ENCODE measurements at places on chromosomes 11 and 22.

DNA sequence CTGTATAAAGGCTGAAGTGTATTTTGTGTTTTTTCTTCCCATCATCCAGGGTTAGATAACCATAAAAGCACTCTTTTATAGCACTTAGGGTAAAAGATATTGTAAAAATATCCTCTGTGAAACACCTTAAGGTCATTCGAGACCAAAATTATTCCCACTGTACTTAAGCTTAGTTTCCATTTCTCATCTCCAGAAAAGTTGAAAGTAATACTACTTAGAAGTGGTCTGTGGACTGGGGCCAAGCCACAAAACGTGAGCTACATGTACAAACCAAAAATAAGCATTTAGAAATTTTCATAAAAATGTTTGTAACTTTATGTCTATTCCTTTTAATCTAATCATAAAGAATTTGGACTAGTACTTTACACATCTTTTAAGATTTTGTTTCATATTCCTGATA, 142.0 kb upstream of the NTM start:
- DNase-seq: no peak

DNA sequence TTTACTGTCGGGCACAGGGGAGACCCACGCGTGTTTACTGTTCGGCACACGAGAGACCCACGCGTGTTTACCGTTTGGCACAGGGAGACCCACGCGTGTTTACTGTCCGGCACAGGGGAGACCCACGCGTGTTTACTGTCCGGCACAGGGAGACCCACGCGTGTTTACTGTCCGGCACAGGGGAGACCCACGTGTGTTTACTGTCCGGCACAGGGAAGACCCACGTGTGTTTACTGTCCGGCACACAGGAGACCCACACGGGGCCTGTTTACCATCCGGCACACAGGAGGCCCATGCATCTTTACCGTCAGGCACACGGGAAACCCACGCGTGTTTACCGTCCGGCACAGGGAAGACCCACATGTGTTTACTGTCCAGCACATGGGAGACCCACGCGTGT, 525.1 kb downstream of the BRD1 start:
- no peak for DNase-seq

DNA sequence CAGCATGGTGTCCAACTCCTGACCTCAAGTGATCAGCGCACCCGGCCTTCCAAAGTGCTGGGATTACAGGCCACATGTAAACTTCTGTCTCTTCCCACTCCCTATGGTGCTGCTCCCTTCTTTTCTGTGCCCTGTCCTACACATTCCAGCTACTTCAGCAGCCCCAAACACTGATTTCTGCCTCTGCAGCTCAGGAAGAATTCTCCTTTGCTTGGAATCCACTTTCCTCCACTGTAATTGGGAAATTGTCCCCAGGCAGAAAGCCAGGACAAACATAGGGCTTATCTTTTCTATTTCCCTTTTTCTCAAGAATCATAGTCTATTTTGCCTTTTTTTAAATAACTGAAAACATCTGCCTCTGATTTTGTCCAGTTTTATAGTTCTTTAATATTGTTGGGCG, 21.3 kb upstream of the DRG1 start:
- DNase-seq: no peak

DNA sequence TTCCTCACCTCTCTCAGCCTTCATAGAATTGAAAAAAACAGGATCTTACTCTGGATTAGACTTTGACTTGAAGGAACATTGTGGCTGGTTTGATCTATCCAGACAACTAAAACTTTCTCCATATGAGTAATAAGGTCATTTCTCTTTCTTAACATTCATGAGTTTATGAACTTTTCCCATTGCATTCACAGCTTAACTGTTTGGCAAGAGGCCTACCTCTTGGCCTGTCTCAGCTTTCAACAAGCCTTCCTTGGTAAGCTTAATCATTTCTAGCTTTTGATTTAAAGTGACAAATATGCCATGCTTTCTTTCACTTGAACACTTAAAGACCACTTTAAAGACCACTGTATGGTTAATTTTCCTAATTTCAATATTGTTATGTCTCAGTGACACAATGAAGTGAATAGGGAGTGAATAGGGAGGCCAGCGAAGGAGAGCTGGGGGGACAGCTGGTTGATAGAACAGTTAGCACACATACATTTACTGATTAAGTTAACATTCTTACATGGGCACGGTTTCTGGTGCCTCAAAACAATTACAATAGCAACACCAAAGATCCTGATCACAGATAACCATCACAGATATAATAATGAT, 17.0 kb downstream of the IMMP1L start:
- no peak for DNase-seq

- peak; percentile 48 for DNase-seq
These were observed 697 bp downstream of the LGALS1 start for GRCh38 chr22:37675930-37676735.

GRCh38 chr22:19970479-19971275, 29.1 kb upstream of the TXNRD2 start:
- peak; percentile 83 for DNase-seq

- no peak for DNase-seq
These were observed 60.4 kb downstream of the LARGE2 start for GRCh38 chr11:45982656-45983470.

DNA sequence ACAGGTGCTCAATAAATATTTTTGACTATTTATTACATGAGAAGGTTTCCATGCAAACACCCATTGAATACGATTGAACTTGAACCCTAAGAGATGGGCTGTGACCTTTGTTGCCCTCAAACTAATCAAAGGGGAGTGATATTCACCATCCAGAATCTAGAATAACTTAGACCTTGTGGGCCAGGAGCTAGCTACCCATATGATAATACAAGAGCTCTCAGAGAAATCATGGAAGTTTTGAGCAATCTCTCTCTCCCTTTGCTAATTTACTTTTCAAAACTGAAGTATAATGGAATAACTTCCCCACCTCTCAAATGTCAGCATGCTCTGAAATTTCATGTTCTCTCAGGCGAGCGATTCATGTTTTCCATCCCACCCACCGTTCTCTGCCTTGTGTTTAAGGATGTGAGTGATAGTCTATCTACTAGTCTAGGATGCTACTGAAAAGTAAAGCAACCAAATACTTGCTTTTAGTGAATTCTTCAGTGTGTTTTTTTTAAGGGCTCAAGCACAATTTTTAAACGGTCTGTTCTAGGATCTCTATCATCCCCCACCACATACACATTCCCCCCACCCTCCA, 33.3 kb downstream of the BARX2 start:
- DNase-seq: no peak

GRCh38 chr11:19953336-19953735, 206.9 kb downstream of the DBX1 start:
- peak; percentile 8 for DNase-seq

- no peak for DNase-seq
These were observed 62.0 kb downstream of the YAP1 start for GRCh38 chr11:102172127-102172848.

DNA sequence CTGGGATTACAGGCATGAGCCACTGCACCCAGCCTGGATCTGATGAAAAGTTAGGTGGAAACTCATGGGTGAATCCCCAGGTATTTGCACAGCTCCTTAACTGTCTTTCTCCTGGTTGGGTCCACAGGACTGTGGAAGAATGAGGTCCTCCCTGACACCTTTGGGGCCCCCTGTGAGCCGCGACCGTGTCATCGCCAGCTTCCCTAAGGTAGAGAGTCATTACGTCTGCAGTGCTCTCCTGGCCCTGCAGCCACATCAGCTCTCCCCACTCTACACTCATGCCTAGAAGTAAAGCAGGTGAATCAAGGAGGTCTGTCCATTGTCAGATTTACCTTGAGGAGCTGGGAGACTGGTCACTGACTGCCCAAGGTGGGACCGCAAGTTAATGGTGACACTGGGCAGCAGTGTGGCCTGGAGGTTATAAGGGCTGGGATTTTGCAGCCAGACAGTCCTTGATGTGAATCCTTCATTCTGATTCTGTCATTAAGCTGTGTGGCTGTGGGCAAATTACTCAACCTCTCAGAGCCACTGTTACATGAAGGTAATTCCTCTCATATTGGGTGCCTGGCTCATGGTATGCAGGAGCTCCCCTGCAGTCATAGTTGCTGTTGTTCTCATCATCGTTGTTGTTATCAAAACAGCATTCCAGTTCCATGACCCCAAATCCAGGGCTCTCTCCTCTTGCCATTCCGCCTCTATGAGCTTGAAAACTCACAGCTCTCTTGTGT, 1.4 kb downstream of the RAB36 start:
- DNase-seq: no peak

DNA sequence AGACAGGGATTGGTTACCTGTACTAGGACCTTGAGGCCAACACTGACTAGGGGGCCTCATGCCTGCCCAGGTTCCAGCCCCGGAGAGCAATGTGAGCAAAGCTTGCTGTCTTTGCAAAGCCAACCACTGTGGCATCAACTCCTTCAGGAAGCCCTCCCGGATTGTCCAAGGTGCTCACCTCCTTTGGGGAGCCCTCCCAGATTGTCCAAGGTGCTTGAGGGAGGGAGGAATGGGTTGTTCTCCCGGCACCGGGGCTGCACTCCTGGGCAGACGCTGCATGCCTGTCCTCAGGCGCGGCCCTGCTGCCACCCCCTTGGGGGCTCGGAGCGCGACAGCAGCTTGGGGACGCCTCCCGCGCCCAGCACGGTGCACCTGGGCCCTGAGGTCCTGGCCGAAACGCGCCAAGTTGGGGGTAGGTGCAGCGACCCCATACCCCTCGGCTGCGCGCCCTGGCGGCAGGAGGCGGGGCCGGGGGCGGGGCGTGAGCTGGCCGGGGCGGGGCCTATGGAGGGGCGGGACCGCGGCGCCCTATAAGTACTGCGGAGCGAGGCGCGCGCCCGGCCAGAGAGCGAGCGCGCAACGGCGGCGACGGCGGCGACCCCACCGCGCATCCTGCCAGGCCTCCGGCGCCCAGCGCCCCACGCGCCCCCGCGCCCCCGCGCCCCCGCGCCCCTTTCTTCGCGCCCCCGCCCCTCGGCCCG, at the start of gene CD81:
Gene CD81 (plus strand): TSS at position 560 of the 701 bp plus-strand sequence. CDS start 240 bp downstream, outside the sequence.
- DNase-seq: peak; percentile 85

- no peak for DNase-seq
These were observed 21.0 kb upstream of the ADSL start for GRCh38 chr22:40325315-40325714.

DNA sequence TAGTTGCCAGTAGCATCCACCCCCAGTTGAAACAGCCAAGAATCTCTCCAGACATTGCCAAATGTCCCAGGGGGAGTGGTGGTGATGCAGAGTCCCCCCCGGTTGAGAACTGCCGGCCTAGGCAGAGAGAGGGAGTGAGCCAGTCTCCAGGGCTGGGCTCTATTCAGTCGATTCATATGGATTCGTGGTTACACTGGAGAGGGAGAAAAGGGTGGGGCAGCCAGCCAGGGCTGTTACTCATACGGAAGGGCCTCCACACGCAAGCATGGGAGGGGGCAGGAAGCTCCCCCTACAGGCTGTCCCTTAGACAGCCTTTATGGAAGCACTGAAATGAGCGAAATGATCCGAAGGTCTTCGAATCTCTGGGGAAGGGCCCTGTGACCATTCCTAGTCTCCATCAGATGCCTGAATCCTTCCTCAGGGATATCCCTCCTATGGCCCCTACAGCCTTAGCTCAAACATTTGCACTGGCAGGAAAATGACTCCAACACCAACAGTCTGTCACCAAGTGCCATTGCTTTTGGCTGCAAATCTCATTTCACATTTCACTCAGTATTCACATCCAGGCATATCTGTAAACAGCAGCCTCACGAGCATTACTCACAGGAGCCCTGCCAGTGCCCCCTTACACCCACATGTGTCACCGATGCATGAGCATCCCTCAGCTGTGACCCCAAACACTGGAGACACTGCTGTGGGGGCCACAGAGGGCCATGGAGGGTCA, 18.4 kb upstream of the TLCD5 start:
- peak; percentile 11 for DNase-seq

- DNase-seq: no peak
These were observed 342.6 kb downstream of the SOX6 start for GRCh38 chr11:16013649-16014275.

- DNase-seq: no peak
These were observed 1195.2 kb downstream of the TBC1D22A start for GRCh38 chr22:47957649-47958048.

- DNase-seq: peak; percentile 78
These were observed 12.4 kb upstream of the KLHL35 start for GRCh38 chr11:75445315-75445953.

DNA sequence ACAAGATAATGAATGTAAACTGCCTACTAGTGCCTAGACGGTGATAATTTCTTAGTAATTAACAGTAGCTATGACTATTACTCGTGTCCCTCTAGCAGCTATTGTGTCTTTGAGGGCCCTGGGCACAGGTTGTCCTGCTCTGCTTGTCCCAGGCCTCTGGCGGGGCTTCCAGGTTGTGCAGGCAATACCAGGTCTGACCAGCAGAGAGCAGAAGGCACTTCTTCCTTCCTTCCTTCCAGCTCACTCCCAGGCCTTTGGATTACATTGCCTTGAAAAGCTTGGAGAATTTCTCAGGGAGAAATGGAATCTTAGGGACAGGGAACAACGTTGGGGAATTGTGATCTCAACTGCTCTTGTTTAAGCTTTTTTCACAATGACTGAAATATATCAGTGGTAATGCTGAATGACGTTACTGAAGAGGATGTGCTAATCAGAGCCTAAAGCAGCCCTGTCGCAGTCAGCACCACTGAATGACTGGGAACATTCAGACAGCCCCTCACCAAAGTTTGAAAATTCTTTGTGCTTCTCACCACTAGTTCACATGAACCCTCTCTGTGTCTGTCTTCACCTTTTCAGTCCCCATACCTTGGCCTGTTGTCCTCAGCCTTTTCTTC, 8.4 kb upstream of the CCKBR start:
- peak; percentile 52 for DNase-seq

DNA sequence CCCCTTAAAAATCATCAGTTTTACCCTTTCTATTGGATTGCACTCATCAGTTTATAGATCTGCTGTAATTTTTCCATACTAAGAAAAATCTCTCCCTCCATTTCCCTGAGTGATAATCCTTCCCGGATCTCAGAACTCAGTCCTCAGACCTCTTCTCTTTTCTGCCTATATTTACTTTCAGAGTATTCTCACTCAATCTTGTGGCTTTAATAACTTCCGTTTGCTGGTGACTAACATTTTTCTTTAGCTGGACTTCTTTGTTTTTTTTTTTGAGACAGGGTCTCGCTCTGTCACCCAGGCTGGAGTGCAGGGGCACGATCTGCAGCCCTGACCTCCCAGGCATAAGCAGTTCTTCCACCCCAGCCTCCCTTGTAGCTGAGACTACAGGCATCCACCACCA, 10.4 kb downstream of the ATXN10 start:
- DNase-seq: peak; percentile 59

DNA sequence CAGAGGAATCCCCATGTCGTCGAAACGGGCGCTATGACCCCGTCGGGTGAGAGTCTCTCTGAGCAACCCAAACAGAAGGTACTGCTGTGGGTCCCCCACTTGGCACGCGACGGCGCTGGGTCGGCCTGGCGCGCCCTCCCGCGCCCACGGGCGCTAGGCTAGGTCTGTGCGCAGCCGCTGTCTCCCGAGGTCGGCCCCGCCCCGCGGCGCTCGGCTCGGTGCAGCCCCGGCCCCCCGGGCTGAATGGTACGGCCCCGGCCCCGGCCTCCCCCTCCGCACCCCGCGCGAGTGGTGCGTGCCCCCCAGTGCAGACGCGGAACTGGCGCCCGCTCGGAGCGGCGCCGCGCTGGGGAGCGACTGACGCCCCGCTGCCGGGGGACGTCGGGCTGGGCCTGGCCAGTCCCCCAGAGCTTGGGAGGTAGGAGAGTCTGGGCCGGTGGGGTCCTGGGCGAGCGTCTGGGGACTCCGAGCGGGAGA, at the start of gene MADD:
Gene MADD (plus strand): TSS at position 305 of the 477 bp plus-strand sequence.
- DNase-seq: peak; percentile 94

Measured in suppressor macrophage treated with lipopolysaccharide for 1 hour (primary cell).